ENCODE measurements at places on chromosomes 13 and 19.
A peak's percentile ranks its signal among the peaks of the same experiment; 100 is the strongest.

DNA sequence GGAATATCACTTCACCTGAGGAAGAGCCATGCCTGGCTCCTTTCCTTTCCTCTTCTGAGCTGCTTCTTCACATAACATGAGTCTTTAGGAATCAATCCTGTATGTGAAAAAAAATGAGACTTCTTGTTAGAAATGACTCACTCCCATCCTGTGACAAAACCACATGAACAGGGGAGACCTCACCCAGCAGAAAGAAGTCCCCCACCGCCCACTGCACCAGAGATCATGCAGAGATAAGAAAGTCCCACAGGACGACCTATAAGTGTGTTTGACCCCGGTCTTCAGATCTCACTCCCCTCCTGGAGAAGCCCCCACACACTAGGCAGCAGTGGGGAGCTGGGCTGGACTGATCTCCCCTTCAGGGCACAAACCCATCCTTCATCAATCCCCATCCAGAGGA lies 7.8 kb downstream of the ZNF600 start:
- peak; percentile 6 for DNase-seq

GRCh38 chr13:74662905-74663304 lies 528.7 kb upstream of the KLF12 start:
- DNase-seq, result no peak

GRCh38 chr19:14826006-14826405 lies 9.0 kb downstream of the OR7A5 start:
- no peak for DNase-seq

DNA sequence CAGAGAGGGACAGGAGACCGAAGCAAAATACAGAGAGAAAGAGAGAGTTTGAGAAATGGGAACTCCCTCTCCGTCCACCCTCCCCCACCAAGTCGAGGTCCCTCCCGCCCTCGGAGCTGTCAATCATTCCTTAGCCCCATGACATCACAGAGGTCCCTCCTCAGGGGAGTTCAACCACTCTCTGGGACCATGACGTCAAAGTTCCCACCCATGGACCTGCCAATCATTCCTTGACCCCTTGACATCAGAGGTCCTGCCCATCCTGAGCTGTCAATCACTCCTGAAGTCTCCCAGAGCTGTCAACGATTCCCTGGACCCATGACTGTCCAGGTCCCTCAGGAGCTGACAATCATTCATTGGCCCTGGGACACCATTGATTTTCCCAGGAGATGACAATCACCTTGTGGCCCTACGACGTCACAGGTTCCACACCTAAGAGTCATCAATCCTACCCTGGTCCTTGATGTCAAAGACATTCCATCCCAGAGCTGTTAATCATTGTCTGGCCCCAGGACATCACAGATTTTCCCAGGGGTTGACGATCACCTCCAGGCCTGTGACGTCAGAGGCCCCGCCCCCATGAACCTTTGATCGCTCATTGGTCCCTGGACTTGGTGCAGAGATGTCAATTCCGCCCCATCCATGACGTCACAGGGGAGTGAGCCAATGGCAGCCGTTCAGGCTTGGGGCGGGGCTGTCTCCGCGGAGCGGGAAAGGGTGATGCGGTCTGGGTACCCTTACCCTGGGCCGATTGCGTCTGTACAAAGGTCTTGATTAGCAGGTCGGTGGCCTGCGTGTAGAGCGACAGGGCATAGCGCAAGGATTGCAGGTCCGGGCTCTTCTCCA lies 61.7 kb downstream of the COLGALT1 start:
- DNase-seq, result no peak

- DNase-seq, result no peak
These were observed 26.7 kb downstream of the FAAP24 start for GRCh38 chr19:32998722-32999121.

- DNase-seq, result peak; percentile 87
These were observed 513 bp downstream of the CIRBP start for GRCh38 chr19:1269478-1270212.

DNA sequence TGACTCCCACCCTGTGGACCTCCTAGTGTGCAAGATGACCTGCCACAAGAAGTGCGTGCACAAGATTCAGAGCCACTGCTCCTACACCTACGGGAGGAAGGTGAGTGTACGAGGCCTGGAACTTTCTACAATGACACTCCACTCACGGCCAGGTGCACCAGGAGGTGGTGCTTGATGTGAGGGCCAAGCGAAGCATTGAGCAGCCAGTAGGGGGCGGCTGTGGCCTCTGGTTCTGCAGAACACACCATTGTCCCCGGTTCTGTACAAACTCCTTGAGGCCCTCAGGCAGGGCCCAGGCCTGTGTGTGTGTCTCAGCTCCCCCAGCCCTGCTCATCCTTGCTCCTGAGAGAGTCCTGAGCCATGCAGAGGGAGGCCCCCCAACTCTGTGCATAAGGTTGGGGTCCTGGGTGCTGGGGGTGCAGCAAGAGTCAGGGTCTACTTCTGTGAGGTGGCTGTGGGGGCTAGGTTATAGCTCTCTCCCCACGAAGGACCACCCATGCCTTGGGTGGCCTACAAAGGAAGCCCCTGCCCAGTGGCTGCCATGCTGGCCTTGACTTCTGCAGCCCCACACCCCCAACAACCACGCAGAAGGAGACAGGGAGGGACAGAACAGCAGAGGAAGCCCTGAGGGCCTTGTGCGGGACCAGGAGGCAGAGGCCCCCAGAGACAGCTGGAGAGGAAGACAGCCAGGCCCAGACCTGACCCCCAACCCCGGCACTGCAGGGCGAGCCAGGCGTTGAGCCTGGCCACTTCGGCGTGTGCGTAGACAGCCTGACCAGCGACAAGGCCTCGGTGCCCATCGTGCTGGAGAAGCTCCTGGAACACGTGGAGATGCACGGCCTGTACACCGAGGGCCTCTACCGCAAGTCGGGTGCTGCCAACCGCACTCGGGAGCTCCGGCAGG lies 9.7 kb upstream of the USE1 start:
- DNase-seq, result peak; percentile 51

DNA sequence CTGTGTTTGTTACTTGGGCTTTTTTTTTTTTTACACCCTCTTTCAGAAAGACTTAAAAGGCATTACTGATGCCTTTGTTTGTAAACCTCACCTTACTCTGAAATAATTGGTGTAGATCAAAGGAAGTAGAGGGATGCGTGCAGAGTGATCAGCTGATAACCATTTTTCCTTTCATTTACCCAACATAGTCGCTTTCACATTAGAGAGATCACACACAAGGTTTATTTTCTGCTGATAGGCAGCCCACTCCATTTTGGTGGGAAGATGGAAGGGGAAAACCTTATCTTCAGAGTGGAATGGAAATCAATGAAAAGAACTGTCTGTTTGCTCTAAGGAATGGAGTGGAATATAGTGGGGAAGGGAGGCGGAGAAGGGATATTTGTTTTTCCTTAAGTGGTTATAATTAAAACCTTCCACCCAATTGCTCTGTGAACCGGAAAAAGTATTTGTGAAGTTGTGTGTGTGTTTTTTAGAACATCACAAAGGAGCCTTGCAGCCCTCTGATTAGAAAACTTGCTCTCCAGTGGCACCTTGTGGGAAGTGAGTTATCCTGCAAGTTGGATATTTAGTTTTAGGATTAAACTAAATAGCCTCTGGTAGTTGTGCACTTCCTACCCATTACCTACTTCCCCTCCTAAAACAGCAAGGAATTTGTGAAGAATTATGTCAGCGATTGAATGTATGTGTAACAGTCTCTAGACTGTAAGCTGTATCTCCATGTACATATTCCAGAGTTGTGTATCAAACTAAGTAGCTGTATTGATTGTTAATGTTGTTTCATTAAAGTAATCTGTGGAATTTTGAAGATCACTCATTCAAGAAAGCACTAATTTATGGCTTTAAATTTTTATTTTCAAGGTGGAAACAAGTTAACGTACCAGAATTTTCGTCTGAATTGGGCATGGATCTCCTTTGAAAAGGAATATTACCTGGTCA lies 76.8 kb downstream of the FREM2 start:
- DNase-seq, result no peak

- no peak for DNase-seq
These were observed 548.2 kb downstream of the GPC5 start for GRCh38 chr13:91946498-91947070.

DNA sequence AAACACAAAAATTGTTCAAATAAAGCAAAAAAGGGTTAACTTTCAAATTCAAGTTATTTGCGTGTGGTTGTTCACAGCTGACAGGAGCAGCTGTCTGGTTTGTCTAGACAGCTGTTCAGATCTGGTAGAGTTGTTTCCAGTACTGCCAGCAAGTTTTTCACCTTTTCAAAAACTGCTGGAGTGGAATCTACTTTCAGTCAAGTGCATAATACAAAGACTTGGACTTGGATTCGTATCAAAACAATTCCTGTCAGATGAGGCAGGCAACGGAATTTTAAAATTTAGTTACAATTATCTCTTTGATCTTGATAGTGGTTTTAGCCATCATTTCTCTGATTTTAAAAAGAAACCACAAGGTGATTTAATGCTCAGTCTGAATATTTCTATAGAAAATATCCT lies 51.7 kb upstream of the EEF1AKMT1 start:
- DNase-seq, result no peak

DNA sequence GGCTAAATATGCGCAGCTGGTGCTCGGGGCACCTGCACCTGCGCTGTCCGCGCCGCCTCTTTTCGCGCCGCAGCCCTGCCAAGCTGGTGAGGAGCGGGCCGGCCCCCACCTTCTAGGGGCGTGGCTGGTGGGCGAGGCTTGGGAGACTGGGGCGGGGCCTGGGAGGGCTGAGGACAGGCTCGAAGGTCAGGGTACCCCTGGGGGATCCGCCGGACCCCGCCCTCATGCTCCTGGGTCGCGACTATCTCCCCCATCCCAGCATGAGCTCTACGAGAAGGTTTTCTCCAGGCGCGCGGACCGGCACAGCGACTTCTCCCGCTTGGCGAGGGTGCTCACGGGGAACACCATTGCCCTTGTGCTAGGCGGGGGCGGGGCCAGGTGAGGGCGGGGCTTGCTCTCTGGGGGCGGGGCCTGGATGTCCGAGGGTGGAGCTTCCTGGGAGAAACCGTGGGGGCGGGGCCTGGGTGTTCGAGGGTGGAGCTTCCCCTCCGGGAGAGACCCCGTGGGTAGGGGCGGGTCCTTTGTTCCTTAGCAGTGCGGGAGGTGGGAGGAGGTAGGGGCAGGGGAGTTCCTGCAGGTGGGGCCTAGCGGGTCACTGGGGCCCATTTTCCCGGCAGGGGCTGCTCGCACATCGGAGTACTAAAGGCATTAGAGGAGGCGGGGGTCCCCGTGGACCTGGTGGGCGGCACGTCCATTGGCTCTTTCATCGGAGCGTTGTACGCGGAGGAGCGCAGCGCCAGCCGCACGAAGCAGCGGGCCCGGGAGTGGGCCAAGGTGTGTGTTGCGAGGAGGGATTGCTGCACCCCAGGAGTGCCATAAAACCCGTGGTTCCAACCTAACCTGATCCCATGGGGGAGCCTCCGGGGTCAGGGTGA lies 19.7 kb downstream of the PNPLA6 start:
- no peak for DNase-seq

- DNase-seq, result no peak
These were observed 11.8 kb upstream of the GNA11 start for GRCh38 chr19:3082331-3082730.

DNA sequence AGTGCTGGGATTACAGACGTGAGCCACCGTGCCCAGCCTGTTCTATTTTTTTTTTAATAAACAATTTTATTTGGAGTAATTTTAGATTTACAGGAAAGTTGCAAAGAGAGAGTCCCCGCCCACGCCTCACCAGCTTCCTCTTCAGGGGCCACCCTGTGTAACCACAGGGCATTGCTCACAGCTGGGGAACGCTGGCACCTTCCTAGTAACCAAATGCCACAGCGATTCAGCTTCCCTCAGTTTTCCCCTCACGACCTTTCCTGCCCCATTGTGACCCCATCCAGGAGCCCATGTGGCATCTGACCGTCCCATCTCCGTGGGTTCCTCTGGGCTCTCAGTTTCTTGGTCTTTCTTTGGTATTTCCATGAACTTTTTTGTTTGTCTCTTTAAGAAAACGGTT lies 83.9 kb downstream of the GNG7 start:
- DNase-seq, result peak; percentile 74

DNA sequence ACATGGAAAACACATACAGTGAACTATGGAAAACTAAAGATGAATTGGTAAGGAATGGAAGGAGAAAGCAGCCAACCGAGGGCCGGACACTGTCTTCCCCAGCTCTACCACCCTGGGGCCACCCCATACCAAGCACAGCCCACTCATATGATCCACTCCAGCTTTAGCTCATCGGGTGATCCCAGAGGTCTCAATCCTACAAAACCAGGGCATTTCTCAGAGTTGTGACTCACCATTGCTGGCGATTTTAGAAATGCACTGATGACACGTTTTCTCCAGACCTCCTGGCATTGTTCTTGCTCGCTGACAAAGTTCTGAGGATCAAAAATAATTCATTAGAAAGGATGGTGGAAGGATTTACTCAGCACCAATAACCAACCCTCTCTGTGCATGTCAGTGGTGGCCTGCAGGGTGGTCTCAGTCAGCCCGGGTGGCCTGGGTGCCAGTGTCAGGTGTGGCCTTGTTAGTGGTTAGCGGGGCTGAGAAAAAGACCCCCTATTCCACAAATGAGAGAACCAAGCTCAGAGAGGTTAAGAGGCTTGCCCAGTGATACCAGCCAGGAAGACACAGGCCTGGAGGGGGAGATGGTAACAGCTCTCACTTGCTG lies 6.6 kb downstream of the TMEM272 start:
- DNase-seq, result no peak

DNA sequence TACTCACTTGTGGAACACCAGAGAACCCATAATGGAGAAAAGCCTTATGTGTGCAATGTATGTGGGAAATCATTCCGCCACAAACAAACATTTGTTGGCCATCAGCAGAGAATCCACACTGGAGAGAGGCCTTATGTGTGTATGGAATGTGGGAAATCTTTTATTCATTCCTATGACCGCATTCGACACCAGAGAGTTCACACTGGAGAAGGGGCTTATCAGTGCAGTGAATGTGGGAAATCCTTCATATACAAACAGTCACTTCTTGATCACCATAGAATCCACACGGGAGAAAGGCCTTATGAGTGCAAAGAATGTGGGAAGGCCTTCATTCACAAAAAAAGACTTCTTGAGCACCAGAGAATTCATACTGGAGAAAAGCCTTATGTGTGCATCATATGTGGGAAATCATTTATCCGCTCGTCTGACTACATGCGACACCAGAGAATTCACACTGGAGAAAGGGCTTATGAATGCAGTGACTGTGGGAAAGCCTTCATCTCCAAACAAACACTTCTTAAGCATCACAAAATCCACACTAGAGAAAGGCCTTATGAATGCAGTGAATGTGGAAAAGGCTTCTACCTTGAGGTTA lies 10.9 kb downstream of the ZNF549 start:
- no peak for DNase-seq

GRCh38 chr13:44407379-44407778 lies 33.8 kb downstream of the SERP2 start:
- DNase-seq, result no peak

GRCh38 chr19:29694669-29695627 lies 20.1 kb downstream of the C19orf12 start:
- DNase-seq, result peak; percentile 72

All from activated CD4-positive, alpha-beta T cell treated with anti-CD3 and anti-CD28 coated beads, Interleukin-2, Interleukin-4, amounts not matched to agents 100 ng/mL and 50 ng/mL, durations not matched to agents 16 hours and 8 hours (primary cell).